ENCODE measurements at places on chromosomes 1 and 21. TPM values are rescaled to one million over a fixed set of nuclear protein-coding genes. Genes with fewer than 3 reads are reported as not detected.

DNA sequence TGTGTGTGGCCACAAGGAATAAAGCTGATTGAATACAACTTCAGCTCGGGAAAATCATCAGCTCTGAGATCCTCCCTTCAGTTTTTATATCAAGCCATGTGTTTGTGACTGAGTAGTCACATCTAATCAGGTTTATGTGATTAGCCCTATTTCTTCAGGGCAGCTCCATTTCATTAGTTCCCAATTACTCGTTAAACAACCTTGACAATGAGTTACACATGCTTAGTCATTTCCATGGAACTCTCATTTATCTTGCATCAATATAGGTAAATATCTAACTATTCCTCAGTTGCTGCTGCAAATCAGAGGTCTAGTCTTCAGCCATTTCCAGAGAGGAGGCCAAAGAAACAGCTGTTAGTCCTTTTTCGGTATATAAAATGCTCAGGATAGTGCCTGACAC lies 16.3 kb downstream of the CRB1 start:
- DNase-seq: no peak

DNA sequence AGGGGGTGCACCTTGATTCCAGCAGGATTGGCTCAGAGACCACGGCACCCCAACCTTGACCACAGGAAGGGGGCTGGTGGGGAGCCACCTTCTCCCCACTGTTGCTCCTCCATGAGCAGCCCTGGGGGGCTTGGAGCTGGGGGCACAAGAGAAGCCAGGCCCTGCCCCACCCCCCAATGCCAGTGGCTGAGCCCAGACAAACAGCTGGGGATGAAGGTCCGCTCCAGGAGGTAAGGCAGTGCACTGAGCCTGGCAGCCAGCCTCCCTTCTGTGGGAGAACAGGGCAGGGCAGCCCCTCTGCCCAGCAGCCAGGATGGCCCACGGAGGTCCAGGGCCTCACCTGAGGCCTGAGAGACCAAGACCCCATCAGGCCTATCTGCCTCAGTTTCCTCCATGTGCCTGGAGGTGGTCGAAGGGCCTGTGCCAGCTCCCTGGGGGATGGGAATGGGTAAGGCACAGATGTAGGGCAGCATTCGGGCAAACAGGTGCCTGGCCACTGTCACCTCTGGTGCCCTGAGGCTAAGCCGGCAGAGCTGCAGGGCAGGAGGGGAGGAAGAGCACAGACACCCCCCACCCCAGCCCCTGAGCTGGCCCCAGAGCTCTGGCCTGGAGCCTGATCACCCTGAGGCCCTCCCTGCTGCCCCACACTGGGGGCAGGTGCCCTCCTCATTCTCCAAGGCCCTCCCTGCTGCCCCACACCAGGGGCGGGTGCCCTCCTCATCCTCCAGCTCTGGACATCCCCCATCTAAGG lies 7.1 kb downstream of the ITGB2 start:
- DNase-seq: no peak

AADACL4 gene
- not detected for total RNA-seq

PTGFRN gene
- 179 TPM for total RNA-seq

GRCh38 chr1:173112129-173112528 lies 61.4 kb upstream of the TNFSF18 start:
- DNase-seq: no peak

PRR9 gene
- total RNA-seq: not detected

GRCh38 chr1:230122366-230123279 lies 55.6 kb downstream of the GALNT2 start:
- DNase-seq: no peak

DNA sequence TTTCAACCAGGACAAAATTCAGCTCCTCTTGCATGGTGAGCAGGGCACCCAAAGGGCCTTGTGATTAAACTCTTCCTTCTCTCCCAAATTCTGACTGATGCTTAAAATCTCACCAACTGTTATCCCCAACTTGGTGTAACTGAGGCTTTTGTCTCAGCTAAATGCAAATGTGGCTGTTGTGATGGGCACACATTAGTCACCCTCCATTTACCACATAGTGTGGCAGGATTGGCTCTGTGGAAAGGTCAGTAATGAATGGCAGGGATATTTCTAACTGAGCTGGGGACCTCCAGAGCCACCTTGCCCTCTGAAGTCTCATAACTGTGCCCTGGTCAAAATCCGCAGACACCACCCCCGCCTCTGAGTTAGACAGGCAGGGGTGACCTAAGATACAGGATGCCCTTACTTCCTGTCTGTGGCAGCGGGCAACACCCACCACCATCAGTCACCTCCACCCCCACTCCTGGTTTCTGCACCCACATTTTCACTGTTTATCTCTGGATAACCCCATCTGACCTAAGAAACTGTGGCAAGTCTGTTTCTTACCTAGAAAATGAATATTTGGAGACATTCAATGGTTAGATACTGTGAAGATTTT lies 25.4 kb upstream of the RGS16 start:
- no peak for DNase-seq

DNA sequence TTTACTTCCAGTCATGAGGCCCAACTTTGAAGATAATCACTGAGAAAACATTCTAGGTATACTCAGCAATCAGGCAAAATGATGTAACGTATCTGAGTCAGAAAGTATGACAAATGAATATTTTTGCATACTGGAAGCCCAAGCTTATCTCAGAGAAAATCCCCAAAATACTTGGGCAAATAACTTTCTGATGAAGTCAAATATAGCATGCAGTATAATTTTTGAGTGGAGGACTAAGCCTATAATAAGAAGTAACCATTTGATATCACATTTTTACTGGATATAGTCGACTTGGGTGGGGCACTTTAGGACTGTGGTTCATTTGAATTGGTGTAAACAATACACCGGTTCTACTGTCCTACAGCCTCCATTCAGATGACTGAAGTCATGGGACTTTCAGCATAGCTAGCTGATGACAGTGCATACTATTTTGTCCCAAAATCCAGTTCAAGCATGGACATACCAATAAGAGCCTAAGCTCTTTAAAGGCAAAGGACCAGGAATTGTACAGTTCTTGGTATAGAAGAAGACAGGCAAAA lies 2.3 kb upstream of the GADD45A start:
- no peak for DNase-seq

DNA sequence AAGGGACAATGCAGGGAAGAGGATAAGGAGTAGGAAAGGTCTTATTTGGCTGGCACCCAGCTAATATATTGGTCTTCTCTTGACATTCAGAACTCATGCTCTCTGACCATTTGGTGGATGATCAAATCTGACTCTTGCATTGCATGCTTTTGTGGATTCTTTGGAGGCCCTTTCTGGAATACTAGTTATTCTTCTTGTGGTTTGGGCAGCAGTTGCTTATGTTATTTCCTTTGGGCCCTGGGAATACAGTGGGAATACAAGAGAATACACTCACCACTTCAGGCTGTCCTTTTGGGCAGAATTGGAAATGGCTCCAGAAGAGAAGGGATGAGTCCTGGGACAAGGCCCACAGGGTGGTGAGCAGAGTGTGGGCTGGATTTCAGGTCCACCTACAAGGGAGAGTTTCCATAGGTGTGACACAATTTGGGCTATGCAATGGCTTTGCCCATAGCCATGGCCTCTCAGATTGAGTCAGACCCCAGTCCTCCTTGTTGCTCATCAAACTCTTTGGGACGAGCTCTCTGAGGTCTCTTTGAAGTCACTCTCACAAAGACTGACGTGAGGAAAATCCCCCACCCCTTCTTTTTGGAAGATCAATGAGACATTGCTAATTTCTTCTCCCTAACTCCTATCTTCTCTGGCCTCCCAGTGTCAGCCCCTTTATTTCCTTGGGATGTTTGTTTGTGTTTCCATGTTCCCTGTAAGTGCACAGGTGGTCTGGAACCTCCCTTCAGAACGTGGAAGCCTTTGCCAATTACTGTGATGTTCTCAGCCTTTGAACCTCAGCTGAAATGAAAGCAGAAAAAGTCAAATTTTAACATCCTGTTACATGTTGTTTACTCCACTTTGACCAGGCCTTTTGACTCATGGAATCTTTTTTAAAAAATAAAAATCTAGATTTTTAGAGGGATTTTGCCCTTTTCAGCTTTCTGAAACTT lies 19.4 kb downstream of the HSD11B1 start:
- no peak for DNase-seq

CNN3 gene
- 162 TPM for total RNA-seq

PTPRC gene
- total RNA-seq: 11.0 TPM

KIF14 gene
- total RNA-seq: 0.05 TPM

DNA sequence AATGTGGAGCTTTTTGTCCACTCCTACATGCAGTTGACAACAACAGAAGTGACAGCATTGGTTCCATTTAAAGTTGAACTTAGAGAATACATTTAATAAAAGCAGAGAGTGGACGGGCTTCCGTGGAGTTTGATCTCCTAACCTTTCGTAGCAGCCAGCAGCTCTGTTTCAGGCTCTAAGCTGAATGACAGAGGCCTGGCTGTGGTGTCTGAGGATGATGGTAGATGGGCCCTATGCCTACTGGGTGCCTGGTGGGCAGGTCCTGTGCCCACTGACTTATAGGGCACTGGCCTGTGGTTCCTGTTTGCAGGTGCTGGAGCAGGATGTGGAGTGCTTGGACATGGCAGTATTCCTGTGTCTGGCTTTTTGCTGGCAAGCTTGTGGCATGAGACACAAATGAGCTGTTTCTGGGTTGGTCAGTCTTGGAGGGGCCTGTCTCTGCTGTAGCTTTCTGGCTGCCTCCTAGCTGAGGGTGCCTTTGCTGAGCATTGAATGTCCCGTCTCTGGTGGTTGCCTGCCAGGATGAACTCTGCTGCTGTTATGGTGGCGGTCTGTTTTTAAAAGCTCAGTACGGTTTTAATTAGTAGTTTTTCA lies 54.6 kb downstream of the PRDM2 start:
- DNase-seq: no peak

GRCh38 chr1:119718972-119719371 lies 7.2 kb downstream of the PHGDH start:
- no peak for DNase-seq

PEAR1 gene
- total RNA-seq: 7.2 TPM

DNA sequence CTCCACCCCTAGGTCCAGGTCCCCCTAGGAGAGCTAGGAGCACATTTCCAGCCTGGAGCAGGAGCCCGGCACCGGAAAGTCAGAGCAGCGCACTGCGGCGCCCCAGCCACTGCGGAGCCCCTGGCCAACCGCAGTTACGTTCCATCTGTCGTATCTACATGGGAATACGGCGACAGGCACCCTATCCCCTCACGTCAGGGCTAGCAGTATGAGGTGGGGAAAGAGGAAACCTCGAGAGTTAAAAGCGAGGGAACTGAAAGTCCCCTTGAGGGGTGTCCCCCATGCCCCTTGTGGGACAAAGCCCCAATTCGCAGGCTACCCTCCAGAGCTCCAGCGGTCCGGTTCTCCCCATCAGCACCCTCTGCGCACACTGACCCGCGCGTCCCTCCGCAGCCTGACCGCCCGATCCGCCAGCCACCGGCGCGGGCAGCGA lies 995 bp downstream of the COLGALT2 start:
- DNase-seq: peak; percentile 26

GRCh38 chr1:160731990-160732389 lies 7.1 kb upstream of the SLAMF7 start:
- DNase-seq: no peak

DNA sequence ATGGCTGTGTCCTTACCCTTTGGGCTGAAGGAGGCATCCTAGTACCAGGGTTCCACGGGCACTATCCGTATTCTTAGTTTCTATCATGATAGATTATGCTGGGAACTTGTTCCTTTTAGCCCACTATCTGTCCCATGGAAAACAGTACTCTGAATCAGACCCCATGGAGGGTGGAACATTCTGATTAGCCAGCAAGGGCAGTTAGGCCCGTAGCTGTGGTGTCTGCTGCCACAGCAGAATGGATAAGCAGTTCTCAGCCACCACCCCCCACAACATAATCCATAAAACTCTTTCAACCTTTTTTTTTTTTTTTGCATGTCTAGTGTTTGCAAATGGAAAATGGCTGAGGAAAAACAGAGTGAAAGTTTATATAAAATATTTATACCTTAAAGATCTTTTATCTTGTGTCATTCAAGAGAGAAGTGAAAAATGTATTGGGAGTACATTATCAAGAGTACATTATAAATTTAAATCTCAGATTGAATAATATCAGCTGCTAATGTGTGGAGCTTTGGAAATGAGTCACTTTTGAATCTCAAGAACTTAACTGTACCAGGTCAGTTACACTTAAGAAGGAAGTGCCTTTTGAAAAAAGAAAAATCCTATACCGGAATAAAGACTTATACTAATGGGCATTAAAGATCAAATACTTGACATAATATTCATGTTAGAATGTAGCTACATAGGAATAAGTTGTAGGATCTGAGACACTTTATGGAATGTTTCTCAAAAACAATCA lies 80.3 kb downstream of the NFIA start:
- DNase-seq: no peak

- no peak for DNase-seq
These were observed 35.4 kb upstream of the FGGY start for GRCh38 chr1:59261537-59261936.

DNA sequence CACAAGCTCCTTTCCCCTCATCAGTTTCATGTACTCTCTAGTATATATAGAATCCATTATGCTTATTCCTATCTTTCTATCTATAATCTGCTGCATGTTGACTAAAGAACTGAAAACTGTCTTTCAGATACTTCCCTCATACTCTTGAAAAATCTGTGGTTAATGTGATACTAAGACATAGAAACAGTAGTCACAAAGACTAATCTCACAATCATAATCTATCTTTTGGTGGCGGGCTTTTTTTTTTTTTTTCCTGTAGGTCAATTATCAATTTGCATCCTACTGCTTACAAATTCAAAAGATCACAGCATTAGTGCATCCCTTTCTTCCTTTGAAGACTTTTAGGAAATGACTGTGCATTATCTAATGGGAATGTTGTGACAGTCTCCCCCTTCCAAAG lies 4.7 kb downstream of the UBR4 start:
- no peak for DNase-seq

RBM34 gene
- total RNA-seq: 54.6 TPM

- DNase-seq: no peak
These were observed 4.8 kb upstream of the LRRC8B start for GRCh38 chr1:89519779-89520358.

- no peak for DNase-seq
These were observed 150.8 kb downstream of the SYF2 start for GRCh38 chr1:25081496-25081895.

MRAP gene
- total RNA-seq: 22.3 TPM

EFHD2 gene
- 24.0 TPM for total RNA-seq

- DNase-seq: no peak
These were observed 12.1 kb upstream of the TSPEAR start for GRCh38 chr21:44723177-44724131.

DNA sequence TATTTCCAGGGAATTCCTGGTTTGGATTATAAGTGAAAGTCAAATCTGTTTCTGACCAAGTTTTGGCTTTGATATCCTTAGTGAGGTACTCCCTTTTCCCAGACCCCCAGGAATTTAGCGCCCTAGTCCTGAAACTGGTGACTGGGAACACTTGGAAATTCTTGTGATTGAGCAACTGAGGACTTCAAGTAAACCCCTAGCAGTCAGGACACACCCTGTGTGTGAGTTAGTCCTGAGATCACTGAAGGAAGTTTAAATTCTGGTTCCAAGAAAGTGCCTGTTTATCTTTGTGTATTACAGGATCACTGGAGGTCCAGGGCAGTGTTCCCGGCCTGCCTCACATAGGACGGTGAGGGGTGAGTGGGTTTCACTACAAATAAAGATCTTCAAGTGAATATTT lies 95.1 kb upstream of the F3 start:
- DNase-seq: no peak

KLHDC7A gene
- total RNA-seq: 0.29 TPM

GRCh38 chr1:193030280-193030679 lies 28.9 kb downstream of the UCHL5 start:
- DNase-seq: no peak
